Kidney glomerular epithelial cell (primary cell): ENCODE measurements at places on chromosomes 3 and 15.

GRCh38 chr3:109396806-109397205, 59.5 kb upstream of the DPPA4 start:
- DNase-seq = peak; percentile 84

DNA sequence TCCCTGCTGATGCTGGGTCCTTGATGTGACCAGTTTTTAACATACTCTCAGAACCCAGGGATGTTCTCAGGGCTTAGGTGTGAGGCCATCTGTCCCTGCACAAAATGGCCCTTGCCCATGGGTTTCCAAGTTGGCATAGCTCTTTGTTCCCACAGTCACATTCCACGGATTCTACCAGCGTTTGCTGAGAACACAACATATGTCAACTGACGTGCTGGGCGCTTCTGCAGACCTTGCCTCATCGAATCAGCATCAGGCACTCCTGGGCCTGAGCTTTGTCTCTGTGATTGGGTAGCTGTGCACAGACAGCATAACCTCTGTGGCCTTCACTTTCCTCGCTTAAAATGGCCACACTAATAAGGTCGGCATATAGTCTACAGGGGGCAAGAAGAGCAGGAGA, 69.0 kb downstream of the MGLL start:
- DNase-seq = no peak

DNA sequence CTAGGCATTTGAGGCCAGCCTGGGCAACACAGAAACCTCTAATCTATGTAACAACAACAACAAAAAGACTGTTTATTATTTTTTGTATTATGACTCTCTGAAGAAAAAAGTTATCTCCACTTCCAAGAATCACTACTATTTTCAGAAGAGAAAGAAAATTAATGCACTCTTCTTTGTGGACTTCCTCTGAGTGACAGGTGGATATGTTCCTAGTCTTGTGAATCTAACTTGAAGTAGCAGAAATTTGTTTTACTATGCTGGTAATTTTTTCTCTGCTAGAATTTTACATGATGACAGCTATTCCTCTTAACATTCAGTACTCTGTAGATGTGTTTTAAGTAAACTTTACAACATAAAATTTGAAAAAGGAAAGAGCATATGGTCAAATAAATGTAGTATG, 16.7 kb downstream of the DYNC1LI1 start:
- no peak for DNase-seq

DNA sequence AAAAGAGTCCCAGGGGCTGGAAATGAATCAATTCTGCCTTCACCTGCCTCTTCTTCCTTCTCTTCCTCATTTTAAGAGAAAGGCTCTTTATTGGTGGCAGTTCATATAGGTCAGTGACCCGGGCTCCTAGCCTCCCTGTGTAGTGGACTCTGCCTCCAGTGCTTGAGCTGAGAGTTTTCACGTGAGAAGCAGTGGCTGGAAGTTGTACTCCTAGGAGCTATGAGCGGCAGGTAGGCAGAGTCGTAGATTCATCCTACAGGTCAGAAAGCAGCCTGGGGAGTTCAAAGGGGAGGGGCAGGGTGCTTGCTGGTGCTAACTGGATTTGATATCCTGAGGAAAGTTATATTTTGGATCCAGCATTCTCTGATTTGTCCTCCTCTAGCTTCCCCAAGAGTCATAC, 101.1 kb downstream of the RPLP1 start:
- no peak for DNase-seq

DNA sequence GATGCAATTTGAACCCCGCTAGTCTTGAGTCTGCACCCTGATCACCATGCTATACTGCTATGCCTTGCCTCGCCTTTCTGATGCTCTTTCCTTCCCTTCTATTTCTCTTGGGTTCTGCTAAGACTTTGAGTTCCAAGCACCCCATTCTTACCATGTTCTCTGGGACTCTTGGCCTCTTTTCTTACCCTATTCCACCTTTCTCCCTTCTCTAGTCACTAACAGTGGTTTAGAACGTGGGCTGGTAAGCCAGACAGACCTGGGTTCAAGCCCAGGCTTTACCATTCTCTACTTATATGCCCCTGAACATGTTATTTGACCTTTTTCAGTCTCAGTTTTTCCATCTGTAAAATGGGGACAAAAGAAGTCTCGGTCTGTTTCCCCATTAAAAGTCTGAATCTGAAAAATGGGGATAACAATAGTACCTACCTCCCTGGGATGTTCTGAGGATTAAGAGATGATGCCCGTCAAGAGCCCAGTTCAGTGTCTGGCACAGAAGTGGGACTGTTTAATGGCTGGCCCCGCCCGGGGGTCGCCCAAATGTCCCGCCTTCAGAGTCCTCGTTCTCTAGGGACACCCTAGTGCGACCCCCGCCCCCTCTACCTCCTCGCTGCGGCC, 376 bp downstream of the TADA3 start:
- no peak for DNase-seq
